Stomach (tissue), 19 donors: ENCODE measurements at places on chromosomes 3 and 15. TPM values are rescaled to one million over a fixed set of nuclear protein-coding genes. Genes with fewer than 3 reads are reported as not detected.

DNA sequence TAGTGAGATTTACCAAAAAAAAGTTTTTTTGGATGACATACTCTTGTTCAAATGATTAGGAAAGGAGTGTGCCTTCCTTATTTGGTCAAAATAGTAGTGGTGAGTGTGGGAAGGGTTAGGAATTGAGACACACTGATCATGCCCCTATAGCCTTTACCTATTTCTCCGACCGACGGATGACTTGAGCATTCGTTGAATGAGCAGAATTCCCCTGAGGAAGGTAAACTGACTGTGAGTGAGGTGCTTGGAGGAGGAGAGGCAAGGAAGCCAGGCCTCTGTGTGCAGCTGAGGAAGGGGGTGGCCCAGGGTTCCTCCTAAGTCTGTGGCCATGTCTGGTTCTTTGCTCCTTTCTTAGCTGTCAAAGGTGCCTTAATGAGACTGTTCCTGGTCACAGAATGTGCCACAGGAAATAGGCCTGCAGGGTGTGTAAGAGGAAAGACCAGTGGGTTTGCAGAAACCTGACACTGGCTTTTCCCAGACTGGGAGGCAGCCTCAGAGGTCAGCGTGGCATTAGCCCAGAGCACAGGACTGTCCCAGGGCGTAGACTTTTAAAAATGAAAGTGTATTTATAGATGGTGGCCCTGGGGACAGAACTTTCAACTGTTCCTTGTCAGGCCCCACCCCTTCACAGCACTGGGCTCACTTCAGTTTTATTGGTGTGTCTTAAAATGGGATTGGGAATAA lies 307.7 kb upstream of the C2CD4B start:
- peak; percentile 52 for DNase-seq
- H3K4me1 ChIP-seq, result peaks cover 53% of the 10 kb centered on the region
- H3K36me3 ChIP-seq, result no peaks in the 10 kb centered on the region
- no peak overlapping the region for H3K4me3 ChIP-seq

Gene CYB561D2
- total RNA-seq, result 16.3 TPM

- H3K27me3 ChIP-seq, result no peaks in the 10 kb centered on the region
- DNase-seq, result peak; percentile 51
- H3K4me3 ChIP-seq, result no peak overlapping the region
- H3K4me1 ChIP-seq, result peaks cover 13% of the 10 kb centered on the region
- no peaks in the 10 kb centered on the region for H3K36me3 ChIP-seq
Observed at GRCh38 chr3:52313774-52314188, 2.3 kb upstream of the DNAH1 start.

Gene CD80
- not detected for total RNA-seq

Gene CCDC191
- total RNA-seq, result 6.6 TPM

Gene CCR9
- not detected for total RNA-seq

DNA sequence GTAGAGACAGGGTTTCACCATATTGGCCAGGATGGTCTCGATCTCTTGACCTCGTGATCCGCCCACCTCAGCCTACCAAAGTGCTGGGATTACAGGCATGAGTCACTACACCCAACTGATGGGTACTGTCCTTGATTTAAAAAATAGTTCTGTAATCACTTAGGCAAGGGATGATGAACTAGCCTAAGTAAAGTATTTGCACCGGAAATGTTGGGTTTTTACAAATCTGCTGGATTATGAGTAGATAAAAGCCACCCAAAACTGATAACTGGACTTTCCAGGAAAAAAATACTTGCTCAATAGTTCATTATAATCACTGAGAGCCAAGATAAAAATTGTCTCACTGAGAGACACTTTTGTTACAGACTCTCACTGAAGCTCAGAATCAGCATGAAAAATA lies 218.0 kb downstream of the WNT5A start:
- H3K36me3 ChIP-seq, result no peaks in the 10 kb centered on the region
- DNase-seq, result no peak
- H3K27ac ChIP-seq, result no peak overlapping the region
- H3K4me3 ChIP-seq, result no peak overlapping the region
- H3K4me1 ChIP-seq, result no peaks in the 10 kb centered on the region

Gene IL17RB
- total RNA-seq, result 34.2 TPM

DNA sequence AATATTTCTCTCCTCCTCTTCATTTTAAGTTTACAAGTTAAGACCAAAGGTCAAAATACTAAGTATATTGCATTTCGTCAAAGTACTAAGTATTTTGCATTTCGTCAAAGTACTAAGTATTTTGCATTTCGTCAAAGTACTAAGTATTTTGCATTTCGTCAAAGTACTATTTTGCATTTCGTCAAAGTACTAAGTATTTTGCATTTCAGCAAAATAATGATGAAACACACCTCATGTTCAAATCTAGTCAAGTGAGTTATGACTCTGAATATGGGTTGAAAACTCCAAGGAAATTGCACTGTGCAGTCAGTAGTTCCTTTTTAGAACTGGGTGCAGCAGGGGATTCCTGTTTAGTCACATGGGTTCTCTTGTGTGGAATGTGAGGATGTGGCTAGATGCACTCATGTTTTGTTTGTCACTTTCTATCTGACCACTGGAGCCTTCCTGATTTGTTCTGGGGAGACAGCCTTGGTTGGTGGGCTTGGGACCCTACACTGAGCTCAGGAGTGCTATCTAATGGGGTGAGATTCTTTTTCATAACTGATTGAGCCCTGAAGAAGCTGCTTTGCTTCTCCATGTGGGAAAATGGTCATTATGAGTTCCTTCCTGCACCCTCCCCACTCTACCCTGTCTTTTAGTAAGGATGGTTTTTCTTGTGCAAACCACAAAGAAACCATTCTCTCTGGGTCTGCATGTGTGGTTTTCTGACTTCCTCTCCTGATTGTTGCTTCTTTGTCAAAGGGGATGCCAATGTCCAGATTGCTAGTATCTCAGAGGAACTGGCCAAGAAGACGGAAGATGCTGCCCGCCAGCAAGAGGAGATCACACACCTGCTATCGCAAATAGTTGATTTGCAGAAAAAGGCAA lies 73.4 kb downstream of the CCK start:
- H3K4me1 ChIP-seq, result peaks cover 9% of the 10 kb centered on the region
- no peak overlapping the region for H3K4me3 ChIP-seq
- H3K27me3 ChIP-seq, result no peaks in the 10 kb centered on the region
- no peak for DNase-seq
- peaks cover 85% of the 10 kb centered on the region for H3K36me3 ChIP-seq
